ENCODE measurements at places on chromosomes 1 and 21. TPM values are rescaled to one million over a fixed set of nuclear protein-coding genes. Genes with fewer than 3 reads are reported as not detected.

The GCSAML gene
- not detected for total RNA-seq

The RNASEL gene
- 16.4 TPM for total RNA-seq

DNA sequence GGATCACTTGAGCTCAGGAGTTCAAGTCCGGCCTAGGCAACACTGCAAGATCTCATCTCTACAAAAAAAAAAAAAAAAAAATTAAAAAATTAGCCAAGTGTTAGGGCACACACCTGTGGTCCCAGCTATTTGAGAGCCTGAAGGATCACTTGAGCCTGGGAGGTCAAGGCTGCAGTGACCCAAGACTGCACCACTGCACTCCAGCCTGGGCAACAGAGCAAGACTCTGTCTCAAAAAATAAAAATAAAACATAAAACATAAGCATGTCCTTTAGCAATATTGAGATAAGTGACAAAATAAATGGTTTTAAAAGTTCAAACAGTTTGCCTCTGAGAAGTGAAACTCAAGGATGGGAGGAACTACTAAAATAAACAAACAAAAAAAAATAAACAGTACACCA is 101.2 kb downstream of the RERE start:
- no peak for DNase-seq
- no peaks in the 10 kb centered on the region for H3K27me3 ChIP-seq
- no peaks in the 10 kb centered on the region for H3K36me3 ChIP-seq
- no peak overlapping the region for H3K27ac ChIP-seq
- H3K4me3 ChIP-seq: no peak overlapping the region

- no peak for DNase-seq
- H3K27me3 ChIP-seq: no peaks in the 10 kb centered on the region
Measured at GRCh38 chr1:172600615-172601014, 58.3 kb upstream of the FASLG start.

The ENAH gene
- total RNA-seq: 76.0 TPM

DNA sequence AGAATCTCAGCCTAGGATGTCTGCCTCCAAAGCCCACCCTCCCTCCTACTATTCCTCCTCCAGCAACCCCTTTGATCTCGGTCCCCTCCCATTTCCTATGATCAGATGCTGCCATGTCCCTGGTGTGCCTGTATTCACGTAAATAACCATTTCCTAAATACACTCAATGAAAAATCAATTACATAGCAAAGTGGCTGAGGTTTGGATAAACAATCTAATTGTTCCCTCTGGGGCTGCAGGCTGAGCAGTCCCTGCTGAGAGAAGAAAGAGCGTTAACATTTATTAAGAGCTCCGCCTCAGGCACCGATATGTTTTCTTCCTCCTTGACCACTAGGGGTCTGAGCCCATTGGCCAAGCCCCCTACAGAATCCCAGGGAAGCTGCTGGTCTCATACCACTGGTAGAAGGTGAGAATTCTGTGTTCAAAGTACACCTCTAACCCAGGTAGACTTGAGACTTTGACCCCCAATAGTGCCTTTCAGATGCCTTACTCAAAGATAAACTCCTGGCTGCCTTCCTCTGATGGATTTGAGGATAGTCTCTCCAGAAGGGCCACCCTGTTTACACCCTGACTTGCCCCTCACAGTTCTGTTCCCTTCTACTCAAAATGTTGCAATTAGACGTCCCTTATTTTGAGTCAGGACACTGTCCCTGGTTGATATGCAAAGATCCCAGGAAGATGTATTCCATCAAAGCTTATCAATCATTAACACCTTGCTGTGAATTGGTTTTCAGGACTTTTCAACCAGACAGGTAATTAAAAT is 33.9 kb upstream of the CAMK1G start:
- no peaks in the 10 kb centered on the region for H3K36me3 ChIP-seq
- no peak overlapping the region for H3K27ac ChIP-seq
- no peak overlapping the region for H3K4me3 ChIP-seq
- no peaks in the 10 kb centered on the region for H3K27me3 ChIP-seq
- no peak for DNase-seq

The MORC3 gene
- total RNA-seq: 52.6 TPM

GRCh38 chr1:30847358-30847972 is 61.1 kb downstream of the SDC3 start:
- peaks cover 37% of the 10 kb centered on the region for H3K4me1 ChIP-seq
- H3K27ac ChIP-seq: peak overlapping the region; percentile 78
- no peaks in the 10 kb centered on the region for H3K27me3 ChIP-seq
- DNase-seq: peak; percentile 90
- no peak overlapping the region for H3K4me3 ChIP-seq

DNA sequence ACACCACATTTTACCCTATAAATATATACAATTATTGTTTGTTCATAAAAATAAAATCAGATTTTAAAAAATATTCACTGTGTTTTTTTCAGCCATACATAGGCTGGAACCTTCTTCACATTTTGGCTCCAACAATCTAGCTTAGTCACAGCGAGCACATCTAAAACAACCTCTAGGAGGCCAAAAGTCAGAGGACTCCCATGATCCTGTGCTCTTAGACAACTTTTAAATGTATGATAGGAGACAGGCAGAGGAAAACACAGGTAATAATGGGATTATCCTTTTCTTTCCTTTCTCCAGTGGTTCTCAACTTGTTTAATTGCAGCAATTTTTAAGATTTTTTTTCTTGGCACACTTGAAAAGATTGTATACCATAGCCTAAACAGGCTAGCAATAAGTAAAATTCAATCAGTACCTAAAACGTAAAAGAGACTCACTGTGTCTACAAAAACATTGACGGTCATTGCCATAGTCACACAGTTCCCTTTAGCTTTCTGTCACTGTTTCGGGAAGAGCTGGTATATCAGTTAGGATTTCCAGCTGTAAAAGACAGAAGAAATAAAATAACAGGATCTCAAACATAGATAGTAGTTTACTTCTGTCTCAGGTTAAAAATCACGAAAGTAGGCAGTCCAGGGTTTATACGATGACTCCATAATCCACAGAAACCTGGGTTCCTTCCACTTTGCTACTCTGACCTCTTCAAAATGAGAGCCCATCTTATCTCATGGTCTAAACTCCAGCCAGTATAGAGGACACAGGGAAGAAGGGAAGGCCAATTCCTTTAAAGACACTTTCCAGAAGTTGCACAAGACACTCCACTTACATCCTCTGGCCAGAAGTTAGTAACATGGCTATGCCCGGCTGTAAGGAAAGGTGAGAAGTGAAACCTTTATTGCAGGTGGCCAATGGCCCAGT is 39.2 kb upstream of the CR1L start:
- H3K4me3 ChIP-seq: no peak overlapping the region
- no peaks in the 10 kb centered on the region for H3K4me1 ChIP-seq
- no peak for DNase-seq
- peaks cover 51% of the 10 kb centered on the region for H3K36me3 ChIP-seq
- H3K27me3 ChIP-seq: no peaks in the 10 kb centered on the region
- no peak overlapping the region for H3K27ac ChIP-seq

GRCh38 chr21:28317177-28317950 is 675.3 kb downstream of the LTN1 start:
- H3K4me1 ChIP-seq: no peaks in the 10 kb centered on the region
- DNase-seq: no peak
- H3K27ac ChIP-seq: no peak overlapping the region
- no peak overlapping the region for H3K4me3 ChIP-seq
- no peaks in the 10 kb centered on the region for H3K36me3 ChIP-seq

DNA sequence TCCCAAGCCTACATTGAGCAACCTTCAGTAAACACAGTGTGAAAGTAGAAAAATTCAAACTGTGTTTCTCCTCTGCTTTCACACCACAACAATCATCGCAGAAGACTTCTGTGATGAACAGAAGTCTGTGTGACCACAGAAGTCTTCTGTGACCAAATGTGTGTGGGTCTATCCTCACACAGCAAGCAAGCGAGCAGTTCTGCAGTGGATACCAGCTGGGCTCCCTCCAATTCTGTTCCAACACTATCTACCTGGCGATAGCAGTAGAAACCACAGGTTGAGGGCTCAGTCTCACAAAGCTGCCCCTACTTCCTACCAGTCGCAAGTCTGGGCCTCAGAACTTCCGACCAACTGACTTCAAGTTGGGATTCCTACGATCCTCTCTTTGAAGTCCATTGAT is 21.0 kb upstream of the RAP1A start:
- H3K4me3 ChIP-seq: no peak overlapping the region
- peak overlapping the region; percentile 66 for H3K27ac ChIP-seq
- H3K36me3 ChIP-seq: no peaks in the 10 kb centered on the region
- no peak for DNase-seq

The CDC42SE1 gene
- total RNA-seq: 180 TPM

DNA sequence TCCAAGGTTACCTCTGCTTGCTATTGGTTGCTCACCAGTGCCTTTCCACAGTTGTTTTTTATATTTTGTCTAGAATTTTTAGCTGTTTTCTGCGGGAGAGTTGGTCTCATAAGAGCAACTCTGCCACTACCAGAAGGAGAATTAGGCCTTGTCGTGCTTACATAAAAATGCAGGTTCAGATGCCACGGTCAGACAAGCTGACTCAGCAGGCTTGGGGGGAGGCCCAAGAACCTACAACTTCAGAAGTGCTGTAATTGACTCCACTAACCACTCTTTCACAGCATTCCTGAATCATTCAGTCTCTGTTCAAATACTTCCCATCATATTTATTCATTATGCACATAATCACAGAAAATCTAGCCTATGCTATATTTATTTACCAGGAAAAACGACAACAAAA is 23.1 kb upstream of the YRDC start:
- no peaks in the 10 kb centered on the region for H3K4me1 ChIP-seq
- no peaks in the 10 kb centered on the region for H3K27me3 ChIP-seq
- H3K4me3 ChIP-seq: no peak overlapping the region
- H3K36me3 ChIP-seq: peaks cover 99% of the 10 kb centered on the region
